Erythroblast (primary cell): ENCODE measurements at places on chromosomes 13 and 19.

- peak; percentile 92 for DNase-seq
These were observed 2.5 kb downstream of the PRR36 start for GRCh38 chr19:7871437-7872305.

DNA sequence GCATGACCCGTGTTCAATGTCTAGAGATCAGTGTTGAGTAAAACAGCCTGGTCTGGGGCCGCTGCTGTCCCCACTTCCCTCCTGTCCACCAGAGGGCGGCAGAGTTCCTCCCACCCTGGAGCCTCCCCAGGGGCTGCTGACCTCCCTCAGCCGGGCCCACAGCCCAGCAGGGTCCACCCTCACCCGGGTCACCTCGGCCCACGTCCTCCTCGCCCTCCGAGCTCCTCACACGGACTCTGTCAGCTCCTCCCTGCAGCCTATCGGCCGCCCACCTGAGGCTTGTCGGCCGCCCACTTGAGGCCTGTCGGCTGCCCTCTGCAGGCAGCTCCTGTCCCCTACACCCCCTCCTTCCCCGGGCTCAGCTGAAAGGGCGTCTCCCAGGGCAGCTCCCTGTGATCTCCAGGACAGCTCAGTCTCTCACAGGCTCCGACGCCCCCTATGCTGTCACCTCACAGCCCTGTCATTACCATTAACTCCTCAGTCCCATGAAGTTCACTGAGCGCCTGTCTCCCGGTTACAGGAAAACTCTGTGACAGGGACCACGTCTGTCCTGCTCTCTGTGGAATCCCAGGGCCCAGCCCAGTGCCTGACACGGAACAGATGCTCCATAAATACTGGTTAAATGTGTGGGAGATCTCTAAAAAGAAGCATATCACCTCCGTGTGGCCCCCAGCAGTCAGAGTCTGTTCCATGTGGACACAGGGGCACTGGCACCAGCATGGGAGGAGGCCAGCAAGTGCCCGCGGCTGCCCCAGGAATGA, 1.5 kb upstream of the CEACAM5 start:
- peak; percentile 78 for DNase-seq

GRCh38 chr13:76225815-76226489, 589.8 kb downstream of the LMO7 start:
- no peak for DNase-seq

DNA sequence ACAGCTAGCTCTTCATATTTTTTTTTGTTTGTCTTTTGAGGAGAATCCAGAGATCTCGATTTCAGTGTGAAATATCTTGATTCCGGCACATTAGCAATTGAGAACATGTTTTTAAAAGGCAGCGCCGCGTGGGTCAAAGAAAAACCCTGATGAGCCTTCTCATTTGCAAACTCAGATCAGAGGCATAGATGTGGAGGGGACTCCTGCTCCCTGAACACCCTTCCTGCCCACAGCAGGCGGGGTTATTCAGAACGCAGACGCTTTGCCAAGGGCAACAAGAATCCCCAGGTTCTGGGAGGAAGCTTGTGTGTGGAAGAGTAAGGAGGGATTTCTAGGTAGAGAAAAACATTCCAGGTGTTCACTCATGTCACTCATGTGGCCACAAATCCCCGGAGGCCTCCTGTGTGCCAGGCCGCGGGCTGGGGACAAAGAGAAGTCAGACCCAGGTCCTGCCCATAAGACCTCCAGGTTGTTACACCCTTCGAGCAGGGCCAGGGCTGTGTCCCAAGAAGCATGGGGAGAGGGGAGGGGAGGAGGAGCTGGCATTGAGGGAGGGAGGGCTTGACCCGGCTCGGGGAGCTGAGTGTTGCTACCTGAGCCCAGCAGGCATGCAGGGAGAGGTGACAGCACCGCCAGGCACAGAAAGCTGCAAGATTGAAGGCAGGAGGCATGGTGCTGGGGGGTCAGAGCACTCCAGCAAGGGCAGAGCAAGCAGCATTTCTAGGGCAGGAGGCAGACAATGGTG, 15.9 kb upstream of the IGLON5 start:
- no peak for DNase-seq

GRCh38 chr19:532561-533363, 1.2 kb downstream of the CDC34 start:
- DNase-seq = peak; percentile 86

DNA sequence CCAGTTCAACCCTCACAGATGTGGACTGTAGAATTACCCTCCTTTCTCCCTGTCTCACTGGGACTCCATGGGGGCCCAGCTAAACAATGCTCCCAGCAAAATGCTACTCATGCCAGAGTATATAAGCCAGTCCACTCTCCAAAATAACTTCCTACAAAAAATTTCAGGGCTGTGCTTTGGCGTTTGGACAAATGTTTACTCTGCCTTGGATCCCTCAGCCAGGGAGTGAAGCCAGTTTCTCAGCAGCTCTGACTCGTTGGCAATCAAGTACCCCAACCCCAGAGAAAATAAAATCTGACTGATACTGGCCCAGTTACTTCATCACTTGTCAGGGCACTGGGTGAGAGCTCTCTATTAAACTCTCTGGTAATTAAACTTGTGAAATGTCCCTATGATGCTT, 250.4 kb downstream of the TSHZ3 start:
- no peak for DNase-seq

- no peak for DNase-seq
These were observed 453.4 kb upstream of the ZNF507 start for GRCh38 chr19:31892060-31892459.

DNA sequence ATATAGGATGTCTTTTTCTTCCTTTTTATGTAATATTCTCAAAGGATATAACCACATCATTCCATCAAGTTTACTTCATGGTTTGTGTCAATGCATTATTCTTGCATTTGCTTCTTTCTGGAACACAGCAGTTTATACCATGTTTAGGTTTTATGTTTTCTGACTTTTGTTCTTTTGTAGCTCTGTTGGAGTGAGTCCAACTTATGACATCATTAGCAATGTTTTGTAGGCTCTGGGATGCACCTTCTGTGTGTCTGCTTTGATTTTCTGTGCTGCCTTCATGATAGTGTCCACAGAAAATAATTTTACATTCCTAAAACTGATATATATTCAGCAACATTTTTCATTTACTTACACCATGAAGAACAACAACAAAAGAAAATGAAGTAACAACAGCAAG, 68.9 kb downstream of the SHISA2 start:
- DNase-seq = no peak

- no peak for DNase-seq
These were observed 14.3 kb upstream of the FKRP start for GRCh38 chr19:46731584-46731983.

- DNase-seq = no peak
These were observed 166.0 kb downstream of the GPC5 start for GRCh38 chr13:91564396-91564795.

DNA sequence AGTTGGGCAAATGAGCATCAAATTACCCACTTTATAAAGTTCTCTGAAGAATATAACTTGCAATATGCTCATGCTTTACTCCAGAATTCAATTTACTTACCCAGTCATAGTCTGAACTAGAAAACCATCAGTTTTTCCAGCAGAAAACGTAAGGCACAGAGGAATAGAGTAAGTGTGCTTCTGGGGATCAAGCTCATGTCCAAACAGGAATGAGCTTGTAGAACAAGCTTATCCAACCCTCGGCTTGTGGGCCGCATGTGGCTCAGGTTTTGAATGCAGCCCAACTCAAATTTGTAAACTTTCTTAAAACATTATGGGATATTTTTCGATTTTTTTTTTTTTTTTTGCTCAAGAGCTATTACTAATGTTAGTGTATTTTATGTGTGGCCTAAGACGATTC, 308.5 kb upstream of the KLF12 start:
- DNase-seq = no peak

DNA sequence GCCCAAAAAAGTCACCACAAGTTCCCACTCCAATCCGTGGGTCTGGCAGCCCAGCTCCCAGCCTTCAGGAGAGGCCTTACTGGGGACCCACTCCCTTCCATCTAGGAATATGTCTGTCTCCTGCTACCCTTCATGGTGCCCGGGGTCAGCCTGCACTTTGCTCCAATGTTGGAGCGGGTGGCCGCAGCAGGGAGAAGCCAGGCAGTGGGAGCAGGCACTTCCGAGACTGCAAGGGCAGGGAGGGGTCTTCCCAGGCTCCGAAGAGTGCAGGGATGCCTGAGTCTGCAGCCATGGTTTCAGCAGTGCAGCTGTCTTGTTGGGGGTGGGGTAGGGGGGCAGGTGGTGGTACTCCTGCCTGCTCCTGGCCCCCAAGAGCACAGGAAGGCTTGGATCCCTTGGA, 1616.2 kb downstream of the SLITRK5 start:
- no peak for DNase-seq

DNA sequence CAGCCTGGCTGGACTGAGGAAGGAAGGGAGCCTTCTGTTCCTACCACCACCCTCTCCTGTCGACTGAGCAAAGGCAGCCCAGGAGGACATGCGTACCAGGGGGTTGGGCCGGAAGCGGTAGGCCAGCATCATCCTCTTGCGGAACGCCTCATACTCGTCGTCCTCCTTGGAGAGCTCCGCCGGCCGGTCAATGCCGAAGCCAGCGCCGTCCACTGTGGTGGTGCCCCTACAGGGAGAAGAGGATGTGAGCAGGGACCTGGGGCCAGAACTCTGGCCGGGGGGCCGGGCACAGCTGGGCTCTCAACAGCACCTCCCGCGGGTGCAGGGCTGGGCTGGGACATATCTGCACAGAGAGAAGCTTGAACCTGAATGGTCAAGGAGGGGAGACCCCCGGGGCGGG, 3.8 kb upstream of the TM6SF2 start:
- DNase-seq = no peak

- DNase-seq = no peak
These were observed 1.2 kb upstream of the CHMP2A start for GRCh38 chr19:58555920-58556621.

GRCh38 chr19:30870876-30871275, 478.4 kb downstream of the TSHZ3 start:
- DNase-seq = no peak

DNA sequence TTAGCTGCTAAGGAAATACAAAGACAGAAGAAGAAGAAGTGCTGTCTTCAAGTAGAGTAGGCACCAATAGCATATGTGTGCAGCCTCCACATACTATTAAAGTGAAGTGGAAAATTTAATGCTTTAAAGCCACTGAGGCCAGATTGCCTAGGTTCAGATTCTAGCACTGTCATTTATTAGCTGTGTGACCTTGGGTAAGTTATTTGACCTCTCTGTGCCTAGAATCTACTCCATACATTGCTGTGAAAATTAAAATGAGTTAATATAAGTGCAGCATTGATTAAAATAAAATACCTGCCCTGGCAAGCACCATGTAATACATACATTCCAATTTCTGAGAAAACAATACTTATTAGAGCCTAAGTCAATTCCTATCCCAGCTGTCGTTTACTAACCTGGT, 110.5 kb downstream of the FRY start:
- no peak for DNase-seq

- DNase-seq = no peak
These were observed 14.8 kb downstream of the SMIM24 start for GRCh38 chr19:3465552-3465951.

DNA sequence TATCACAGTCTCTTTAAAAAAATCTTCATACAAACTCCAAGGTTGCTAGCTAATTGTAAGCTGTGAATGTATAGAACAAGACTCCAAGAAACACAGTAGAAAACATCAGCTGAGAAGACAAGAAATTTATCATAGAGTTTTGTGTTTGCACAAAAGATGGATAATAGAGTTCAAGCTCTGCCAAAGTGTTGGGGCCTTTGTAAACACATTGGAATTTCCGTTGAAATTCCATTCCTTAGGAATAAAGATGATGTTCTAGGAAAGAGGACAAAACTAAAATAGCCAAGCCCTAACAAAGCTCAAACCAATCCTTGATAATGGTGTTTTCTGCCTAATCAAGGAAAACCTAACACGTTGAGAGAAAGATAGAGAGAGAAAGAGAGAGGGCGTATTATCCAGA, 20.6 kb downstream of the LRRC63 start:
- no peak for DNase-seq

GRCh38 chr13:110103026-110103425, 203.9 kb downstream of the COL4A1 start:
- no peak for DNase-seq

DNA sequence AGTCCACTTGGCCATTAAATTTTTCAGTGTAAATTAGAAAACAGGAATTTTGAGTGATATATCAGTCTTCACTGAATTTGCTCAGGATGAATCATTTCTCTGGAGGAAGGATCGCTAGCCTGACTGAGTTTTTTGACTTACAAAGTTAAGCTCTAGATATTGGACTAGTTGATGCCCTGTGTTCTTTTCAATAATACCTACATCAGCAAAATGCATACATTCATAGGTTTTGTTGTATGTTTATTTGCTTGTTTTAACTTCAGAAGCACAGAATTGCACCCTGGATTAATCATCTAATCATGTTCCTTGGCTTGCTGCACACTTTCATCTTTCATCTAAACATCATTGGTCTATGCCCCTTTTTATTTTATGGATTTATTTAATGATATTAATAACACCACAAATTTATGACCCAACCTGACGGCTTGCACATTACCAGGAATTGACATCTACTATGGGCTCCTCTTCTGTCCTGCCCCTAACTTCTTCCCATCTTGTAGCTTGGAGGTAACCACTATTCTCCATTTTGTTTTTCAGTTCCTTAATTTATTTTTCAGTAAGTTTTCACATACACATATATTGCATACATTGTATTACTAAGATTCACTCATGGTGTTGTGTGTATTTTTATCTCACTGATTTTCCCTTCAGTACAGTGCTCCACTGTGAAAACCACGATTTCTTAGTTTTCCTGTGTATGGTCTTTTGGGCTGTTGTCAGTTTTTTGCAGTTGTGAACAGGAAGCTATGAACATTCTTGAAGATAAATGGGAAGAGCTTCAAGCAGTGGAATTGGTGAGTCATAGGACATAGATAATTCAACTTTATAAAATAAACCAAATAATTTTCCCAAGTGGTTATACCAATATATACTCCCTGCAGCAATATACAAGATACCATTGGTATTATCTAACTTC, 23.3 kb downstream of the COMMD6 start:
- DNase-seq = no peak

DNA sequence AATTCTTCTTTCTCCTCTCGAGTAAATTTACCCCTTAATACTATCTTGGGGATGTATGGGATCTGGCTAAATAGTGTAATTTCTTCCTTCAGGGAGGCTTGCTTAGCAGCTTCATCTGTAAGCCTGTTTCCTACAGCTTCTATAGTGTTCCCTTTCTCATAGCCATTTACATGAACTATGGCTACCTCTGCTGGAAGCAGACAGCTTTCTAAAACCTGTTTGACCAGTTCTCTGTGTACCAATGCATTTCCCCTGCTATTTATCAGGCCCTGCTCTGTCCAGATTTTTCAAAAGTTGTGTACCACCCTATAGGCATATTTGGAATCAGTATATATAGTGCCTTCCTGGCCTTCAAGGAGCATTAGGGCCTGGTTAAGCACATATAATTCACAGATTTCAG, 113.6 kb upstream of the PCDH9 start:
- no peak for DNase-seq

- DNase-seq = no peak
These were observed 11.3 kb upstream of the PLA2G4C start for GRCh38 chr19:48121909-48122371.
